Hindlimb muscle (tissue), 1 donor: ENCODE measurements at places on chromosomes 12 and 14. TPM values are rescaled to one million over a fixed set of nuclear protein-coding genes. Genes with fewer than 3 reads are reported as not detected.

Gene TAS2R30
- 0.14 TPM for polyA plus RNA-seq

Gene SYCP3
- polyA plus RNA-seq = 0.41 TPM

Gene ANKS1B
- 2.2 TPM for polyA plus RNA-seq

Gene RNASE3
- polyA plus RNA-seq = 0.27 TPM

Gene TRPV4
- polyA plus RNA-seq = 0.99 TPM
